Fibroblast of upper back skin (primary cell): ENCODE measurements at places on chromosomes 5 and 9.

GRCh38 chr5:179284751-179285631 is 60.3 kb downstream of the ADAMTS2 start:
- no peak for DNase-seq

DNA sequence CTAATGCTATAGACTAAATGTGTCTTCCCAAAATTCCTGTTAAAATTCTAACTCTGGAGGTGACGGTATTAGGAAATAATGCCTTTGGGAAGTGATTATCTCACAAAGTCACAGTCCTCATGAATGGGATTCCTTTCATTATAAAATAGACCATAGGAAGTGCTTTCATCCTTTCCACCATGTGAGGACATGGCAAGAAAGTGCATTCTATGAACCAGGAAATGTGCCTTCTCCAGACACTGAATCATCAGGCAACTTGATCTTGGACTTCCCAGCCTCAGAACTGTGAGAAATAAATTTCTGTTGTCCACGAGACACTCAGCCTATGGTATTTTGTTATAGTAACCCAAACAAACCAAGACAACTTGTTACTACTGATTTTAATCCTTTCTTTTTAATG is 582.4 kb upstream of the C9orf72 start:
- DNase-seq, result no peak

GRCh38 chr5:86806206-86806605 is 188.5 kb downstream of the COX7C start:
- DNase-seq, result no peak

DNA sequence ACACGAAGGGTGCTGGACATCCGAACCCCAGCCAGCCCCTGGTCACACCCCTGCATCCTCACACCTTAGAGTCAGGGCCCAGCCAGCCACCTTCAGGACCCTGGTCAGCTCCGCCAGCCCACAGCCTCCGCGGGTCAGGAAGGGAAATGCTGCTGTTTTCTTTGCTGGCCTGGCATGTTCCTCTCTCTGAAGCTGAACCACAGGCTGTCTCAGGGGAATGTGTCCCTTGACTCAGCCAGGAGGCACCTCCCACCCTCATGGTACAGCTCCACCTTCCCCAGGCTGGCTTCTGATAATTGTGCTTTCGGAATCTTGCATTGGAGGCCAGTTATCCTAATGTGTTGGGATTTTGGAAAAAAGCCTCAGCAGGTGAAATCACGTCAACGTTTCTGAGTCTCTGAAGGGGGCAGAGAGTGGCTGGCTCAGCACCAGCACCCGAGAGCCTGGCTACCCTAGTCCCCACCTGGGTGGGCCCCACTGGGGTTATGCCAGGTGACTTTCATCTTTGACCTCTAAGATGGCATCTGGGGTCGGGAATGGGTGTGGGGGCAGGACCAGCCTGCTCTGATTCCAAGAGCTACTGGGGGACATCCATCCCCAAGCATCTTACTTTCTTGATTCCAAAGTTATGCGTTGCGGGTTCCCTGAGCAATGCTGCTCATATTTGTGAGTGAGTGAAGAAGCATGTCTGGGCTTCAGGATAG is 9.8 kb upstream of the OLFM1 start:
- peak; percentile 7 for DNase-seq

DNA sequence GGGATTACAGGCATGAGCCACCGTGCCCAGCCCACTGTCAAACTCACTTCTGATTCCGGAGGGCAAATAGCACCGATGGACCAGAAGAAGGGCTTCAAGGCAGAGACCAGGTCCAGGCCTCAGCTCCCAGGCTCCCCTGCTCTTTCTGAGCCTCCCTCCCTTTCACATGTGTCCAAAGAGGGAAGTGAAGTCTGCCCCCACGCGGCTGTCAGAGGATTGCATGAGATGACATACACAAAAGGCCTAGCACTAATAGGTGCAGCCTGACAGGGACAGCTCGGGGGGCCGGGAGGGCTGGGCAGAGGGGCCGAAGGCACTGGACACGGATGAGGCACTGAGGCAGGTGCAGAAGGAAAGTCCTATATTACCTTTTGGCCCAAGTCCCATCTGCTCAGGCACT is 16.1 kb downstream of the FBP1 start:
- DNase-seq, result peak; percentile 22
